ENCODE measurements at places on chromosomes 6 and 20.
A peak's percentile ranks its signal among the peaks of the same experiment; 100 is the strongest.

DNA sequence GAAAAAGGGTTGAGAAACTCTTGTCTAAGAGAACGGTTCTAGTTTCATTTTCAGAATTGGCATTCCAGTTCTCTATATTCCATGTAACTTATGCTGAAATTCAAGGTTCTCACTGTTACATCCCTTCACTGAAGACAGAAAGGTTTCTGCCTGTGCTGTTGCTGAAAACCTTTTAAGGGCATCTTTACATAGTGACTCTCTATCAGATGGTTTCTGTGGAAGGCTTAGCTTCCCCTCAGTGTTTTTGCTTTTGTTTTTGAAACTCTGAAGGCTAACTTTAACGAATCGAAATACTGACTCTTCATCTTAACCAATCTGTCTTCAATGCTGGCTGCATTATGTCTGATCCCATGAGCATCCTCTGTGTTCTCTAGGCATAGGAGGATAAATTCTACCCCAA, 1286.2 kb upstream of the EYS start:
- no peak for DNase-seq

DNA sequence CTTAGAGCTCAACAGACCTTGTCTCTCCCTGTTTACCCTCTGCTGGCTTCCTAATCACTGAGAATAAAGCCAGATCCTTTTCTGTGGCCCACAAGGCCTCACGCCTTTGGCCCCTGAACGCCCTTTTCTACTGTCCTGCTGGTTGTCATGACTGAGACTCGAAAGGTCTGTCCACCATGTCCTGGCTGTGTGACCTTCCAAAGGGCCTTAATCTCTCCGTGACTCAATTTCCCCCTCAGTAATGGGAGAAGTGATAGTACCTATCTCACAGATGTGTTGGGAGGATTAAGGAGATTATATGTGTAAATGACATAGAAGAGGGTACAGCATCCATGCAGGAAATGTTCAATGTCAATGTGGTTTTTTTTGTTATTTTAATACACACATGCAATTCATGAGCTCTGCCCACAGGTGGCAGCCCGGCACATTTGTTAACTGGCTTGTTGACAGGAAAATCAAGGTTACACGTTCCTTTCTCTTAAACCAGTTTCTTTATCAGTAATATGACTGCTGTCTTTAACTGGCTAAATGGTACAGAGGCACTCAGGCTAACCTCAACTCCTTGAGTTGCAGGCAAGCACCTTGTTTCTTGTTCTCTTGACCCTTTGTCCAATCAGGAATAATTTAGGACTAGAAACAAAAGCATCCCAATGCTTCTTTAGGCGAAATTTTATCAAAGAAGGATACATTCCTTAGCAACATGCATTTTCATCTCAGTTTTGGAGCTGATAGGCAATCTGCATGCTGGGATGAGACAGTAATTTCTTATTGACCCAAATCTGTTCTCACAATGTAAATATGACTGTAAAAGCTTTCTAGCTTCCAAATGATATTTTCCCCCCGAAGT, 16.6 kb downstream of the SLC22A1 start:
- DNase-seq = peak; percentile 54

- no peak for DNase-seq
These were observed 87.0 kb upstream of the OLIG3 start for GRCh38 chr6:137581019-137581707.

- DNase-seq = no peak
These were observed 125.7 kb downstream of the TTLL2 start for GRCh38 chr6:167450626-167451025.

- no peak for DNase-seq
These were observed 62.6 kb upstream of the ADGRB3 start for GRCh38 chr6:68572525-68572924.

DNA sequence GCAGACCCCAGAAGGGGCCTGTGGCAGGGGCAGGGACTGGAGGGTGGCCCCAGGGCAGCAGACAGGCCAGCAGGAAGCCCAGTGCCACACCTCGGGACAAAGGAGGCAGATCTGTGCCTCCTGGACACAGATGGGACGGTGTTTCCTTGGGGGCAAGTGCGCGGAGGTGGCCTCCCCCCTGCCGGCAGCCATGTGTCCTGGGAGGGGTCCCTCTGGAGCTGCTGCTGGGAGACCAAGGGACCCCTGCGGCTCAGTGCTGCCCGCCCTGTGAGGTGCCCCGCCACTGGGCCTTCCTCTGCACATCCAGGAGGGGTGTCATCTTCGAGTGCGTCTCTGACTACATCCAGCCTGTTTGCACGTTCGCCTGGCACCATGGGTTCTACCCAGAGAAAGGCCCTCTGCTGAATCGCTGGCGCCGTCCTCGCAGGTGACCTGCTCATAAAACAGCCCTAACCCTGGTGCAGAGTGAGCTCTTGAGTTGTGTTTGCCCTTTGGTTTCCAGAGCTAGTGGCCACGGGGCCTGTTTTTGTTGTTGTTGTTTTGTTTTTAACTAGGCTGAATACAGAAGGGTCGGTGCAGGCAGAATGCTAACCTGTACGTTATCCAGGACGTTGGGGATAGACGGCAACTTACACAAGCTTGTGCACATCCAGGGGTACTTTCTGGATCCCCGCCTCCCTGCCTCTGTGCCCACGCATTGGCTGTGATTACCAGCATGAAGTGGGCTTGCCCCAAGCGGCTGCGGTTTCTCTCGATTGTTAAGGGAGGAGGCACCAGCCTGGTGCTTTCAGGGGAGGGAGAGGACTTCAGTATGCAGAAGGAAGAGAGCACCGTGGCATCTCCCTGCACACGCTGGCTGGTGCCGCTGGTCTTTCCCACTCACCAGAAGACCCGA, 1.3 kb upstream of the KCNQ2 start:
- no peak for DNase-seq

GRCh38 chr6:31827286-31828079, at the start of gene HSPA1B:
HSPA1B (plus strand) TSS chr6:31827738; CDS start chr6:31827951, 213 bp downstream.
- DNase-seq = peak; percentile 80

GRCh38 chr20:32446301-32447100, 88.4 kb downstream of the ASXL1 start:
- DNase-seq = no peak

DNA sequence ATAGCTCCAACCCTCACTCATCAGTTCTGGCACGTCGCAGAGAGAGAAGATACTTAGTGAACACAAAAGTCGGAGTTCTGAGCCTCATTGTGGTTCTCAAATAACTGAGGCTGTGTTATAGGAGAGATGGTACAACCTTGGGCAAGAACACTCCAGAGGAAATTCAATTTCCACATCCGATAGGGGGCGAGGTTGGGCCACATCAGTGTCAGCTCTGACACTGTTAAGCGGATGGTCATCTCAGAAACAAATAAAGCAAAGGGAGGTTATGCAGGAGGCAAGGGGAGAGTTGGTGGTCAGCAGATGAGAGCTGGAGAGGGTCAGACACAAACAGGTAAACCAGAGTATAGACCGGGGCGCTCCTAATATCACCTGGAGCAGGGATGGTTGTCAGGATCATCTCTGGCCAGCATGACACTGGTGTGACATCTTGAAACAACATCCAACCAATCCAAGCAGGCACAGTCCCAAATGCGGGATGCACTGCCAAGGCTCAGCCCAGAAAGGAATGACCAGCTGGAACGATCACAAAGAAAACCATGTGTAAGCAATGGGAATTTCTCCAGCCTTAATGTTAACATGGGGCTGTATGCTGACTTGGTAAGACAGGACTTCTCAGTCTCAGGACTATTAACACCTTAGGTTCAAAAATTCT, 331.8 kb downstream of the HACE1 start:
- DNase-seq = no peak

- no peak for DNase-seq
These were observed 80.5 kb downstream of the SNX5 start for GRCh38 chr20:17888044-17888443.

- no peak for DNase-seq
These were observed 70.1 kb upstream of the IRAK1BP1 start for GRCh38 chr6:78797270-78797669.

DNA sequence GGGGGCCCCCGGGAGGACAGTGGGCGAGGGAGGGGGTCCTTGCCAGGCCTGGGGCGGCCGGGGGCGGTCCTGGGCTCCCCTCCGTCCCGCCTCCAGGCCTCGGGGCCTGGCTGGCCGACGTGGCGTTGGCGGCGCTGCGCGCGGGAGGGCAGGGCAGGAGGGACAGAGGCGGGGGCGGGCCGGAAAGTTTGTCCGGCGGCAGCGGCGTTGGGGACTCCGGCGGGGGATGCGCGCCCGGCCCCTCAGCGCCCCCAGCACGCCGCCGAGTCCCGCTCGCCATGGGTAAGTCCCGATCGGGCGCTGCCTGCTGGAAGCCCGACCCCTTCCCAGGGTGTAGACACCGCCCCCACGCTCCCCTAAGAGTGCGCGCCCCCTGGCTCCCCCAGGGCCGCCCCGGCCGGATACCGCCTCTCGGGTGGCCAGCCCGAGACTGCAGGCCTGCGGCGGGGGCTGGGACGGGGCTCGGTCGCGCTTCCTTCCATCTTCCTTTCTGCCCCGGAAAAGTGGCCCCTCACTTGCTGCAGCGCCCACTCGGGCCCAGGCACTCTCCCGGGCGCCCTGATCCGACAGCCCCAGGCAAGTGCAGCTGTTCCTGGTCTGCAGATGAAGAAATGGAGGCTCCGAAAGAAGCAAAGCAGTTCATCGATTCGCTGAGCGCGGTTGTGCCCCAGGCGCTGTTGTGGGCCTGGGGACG, at the start of gene SLC2A10:
TSS of gene SLC2A10 (plus strand) at position 191 of the 694 bp plus-strand sequence. CDS start at position 279, 88 bp downstream.
- no peak for DNase-seq

- no peak for DNase-seq
These were observed 100.8 kb upstream of the CNKSR3 start for GRCh38 chr6:154611241-154611640.

DNA sequence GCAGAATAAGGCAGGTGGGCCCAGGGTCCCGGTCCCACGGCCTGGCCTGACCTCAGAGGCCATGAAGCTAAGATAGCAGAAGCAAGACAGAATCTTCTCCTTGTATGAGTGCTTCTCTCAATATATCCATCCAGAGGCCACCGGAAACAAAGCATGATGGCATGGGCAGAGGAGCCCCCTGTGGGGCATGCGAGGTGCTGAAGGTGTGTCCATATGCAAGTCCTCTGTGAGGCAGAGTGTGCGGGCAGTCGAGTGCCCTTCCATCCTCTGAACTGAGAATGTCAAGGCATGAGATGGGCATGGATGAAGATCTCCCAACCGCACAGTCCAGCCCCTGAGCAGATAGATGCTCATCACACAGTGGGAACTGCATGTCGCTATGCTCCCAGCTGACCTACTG, 9.8 kb upstream of the GGTLC1 start:
- DNase-seq = no peak

DNA sequence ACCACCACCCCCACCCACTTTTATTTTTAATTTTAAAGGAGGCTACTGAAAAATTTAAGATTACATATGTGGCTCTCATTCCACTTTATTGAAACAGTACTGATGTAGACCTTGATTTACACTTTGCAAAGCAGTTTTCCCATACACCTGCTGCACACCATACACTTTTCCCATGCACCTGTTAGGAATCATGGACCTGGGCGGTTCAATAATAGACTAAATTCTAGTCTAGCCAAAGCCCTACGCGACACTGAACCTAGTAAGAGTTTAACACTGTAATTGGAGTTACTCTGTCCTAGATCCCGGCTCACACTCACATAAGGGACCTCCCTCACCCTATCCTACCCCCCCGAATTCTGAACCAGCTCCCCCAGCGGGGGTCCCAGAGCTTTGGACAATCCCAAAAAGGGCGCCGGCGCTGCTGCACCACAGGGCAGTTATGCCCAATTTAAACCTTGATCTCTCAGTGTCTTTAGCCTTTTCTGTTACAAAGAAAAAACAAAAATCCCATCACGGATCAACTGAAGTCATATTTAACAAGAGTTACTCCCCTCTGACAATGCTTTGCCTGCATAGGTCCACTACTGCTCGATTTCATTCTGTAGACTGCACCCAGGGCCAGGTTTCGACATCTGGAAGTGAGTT, 2.4 kb upstream of the GCLC start:
- DNase-seq = no peak

DNA sequence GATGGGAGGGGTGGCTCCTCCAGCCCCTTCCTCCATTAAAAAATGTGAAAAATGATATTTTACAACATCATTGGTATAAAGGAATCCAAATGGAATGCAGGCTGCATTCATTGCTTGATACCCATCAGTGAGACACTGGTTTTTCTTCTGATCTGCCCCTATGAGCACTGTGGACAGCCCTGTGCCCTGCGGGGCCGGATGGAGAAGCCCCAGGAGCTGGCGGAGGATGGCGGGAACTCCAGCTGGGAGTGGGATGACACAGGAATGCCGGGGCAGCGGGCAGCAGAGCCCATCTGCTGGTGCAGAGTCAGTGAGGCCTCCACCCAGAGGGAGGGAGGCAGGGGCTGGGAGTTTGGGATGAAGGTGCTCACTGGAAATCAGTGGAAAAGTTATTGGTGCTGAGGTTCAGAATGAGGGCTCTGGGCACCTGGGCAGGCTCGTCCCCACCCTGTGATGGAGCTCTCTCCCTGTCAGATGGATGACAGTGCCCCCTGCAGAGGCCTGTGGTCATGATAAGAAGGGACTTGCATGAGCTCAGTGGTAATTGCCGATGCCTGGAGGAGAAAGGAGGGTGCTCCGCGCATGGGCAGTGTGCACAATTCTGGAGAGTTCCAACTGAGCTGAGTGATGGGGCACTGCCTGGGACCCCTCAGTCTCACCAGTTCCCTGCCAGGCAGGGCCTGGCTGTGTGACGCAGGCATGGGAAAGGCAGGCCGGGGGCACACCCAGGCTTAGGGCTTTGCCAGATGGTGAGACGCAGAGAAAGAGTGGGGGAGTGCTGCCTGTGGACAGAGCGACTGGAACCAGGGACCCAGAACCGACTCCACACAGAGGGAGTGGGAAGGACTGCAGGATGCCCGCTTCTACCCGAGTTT, 23.2 kb downstream of the CTCFL start:
- DNase-seq = no peak

DNA sequence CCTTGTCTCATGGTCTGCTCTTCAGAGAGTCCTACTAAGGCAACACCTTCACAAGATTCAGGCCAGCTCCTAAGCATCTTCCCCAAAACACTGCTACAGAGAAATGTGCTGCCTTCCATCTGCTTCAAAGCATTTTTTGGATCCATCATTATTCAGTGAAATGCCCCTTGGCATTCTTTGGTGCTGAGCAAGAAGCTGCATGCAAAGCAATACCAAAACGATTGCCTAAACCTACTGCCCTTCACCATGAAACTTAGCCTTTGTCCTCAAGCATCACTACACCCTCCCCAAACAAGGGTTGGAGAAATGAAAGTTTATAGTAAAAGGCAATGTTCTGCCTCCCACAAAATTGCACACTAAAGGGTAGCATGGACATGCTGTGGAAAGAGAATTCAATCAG, 93.5 kb downstream of the SNAP25 start:
- no peak for DNase-seq

DNA sequence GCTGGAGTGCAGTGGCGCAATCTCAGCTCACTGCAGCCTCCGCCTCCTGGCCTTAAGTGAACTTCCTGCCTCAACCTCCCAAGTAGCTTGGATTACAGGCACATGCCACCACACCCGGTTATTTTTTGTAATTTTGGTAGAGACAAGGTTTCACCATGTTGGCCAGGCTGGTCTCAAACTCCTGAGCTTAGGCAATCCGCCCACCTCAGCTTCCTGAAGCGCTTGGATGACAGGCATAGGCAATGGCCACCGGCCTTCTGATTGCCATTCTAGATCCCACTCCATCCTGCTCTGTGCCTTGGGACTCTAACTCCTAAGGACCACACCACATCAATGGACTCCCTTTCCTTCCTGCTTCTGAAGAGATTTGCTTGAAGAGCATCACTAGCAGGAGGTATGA, 60.6 kb downstream of the SEL1L2 start:
- DNase-seq = no peak
